ENCODE measurements at places on chromosomes 1 and 21.

GRCh38 chr1:29707796-29708195 lies 471.5 kb downstream of the PTPRU start:
- DNase-seq, result no peak

DNA sequence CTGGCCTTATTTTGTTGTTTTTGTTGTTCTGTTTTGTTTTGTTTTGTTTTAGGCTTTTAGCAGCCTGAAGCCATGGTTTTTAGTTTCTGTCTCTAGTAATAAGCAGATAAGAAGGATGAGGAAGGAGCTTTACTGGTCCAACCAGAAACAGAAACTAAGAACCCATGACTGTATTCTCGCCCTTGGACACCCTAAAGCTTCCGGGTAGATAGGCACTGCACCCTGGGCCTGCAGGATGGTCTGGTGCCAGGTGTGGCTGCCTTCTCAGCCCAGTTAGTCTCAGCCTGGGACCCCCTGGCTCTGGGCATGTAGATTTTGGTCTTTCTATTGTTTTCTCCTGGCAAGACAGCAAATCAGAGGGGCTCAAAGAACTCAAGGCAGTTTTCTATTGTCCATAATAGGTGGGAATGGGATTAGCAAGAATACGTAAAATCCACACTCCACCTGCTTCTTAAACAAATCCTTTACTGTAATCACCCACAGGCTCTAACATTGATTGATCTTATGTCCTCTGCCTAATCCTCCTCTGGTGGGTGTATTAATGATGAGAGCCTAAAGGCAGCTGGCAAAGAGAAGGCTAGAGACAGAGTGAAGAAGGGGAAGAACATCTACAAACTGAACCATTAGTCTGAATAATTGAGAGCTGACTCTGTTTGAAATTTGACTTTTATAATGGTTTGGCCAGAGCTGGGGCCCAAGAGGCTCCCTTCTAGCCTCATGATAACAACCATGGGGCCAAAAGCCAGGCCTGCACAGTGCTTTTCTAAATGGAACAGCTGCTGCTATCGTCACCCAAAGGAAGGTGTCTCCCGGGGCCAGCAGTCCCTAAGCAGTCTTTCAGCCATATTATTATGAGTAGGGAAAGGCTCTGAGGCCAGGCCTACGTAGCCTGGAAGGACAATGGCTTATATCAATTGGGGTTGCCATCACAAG lies 106.8 kb upstream of the ATP1A1 start:
- DNase-seq, result no peak

- DNase-seq, result no peak
These were observed 1515.2 kb downstream of the PLA2G4A start for GRCh38 chr1:188343914-188344313.

DNA sequence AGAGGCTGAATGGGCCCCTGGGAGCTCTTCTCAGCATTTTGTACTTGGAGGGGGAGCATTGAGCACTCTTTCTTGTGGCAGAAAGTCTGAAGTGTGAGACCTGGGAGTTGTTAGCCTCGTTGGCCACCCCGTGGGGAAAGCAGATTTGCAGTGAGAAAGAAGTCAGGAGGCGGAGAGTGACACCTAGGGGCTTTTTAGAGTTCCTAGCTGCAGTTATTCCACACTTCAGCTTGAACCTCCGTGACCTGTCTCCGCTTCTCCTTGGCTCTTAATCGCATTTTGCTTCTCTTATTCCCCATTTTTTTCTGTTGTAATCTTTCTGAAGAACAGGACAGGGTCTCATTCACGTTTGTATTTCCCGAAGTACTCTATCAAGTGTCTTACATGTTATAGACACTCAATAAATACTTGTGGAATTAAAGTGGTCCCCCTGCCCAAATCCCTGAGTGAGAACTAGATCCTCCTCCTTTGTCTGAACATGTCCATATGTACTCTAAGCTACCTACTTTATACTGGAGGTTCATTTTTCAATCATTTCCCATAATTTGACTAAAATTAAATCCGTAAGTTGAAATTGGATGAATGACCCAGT lies 14.5 kb upstream of the C1orf141 start:
- peak; percentile 45 for DNase-seq

DNA sequence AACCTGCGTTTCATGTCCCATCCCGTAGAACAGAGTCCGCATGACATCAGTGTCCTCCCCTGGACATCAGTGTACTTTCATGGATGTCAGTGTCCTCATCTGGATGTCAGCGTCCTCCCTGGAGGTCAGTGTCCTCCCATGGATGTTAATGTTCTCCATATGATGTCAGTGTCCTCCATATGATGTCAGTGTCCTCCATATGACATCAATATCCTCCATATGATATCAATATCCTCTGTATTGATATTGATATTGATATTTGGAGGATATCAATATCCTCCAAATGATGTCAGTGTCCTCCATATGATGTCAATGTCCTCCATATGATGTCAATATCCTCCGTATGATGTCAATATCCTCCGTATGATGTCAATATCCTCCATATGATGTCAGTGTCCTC lies 284.9 kb downstream of the AJAP1 start:
- no peak for DNase-seq

DNA sequence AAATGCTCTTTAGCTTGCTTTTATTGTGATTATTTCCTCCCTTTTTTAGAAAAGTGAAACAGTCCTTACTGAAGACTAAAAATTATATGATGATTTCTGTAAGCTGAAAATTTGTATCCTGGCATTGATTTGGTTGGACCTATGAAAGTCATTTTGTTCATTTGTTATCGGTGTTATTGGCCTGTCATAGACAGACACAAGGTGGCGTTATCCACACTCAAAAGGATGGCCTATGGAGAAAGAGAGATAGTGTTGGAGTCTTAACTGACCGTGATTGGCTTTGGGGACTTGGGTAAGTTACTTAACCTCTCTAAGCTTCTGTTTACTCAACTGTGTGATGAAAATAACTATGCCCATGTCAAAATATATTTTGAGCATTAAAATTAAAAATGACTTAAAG lies 203.6 kb upstream of the CHODL start:
- no peak for DNase-seq

- DNase-seq, result peak; percentile 87
These were observed 1.8 kb upstream of the CKS1B start for GRCh38 chr1:154972517-154973343.

Measured in HFF-Myc (cell line).